ENCODE measurements at places on chromosomes 7 and 10. TPM values are rescaled to one million over a fixed set of nuclear protein-coding genes. Genes with fewer than 3 reads are reported as not detected.

Gene OR2A42
- polyA plus RNA-seq, result not detected

Gene PFKFB3
- 10.4 TPM for polyA plus RNA-seq

Gene FGL2
- polyA plus RNA-seq, result not detected

Gene SPDYE9
- polyA plus RNA-seq, result not detected

Gene TMEM225B
- 0.62 TPM for polyA plus RNA-seq

Gene PLEKHS1
- not detected for polyA plus RNA-seq

Gene FOXI2
- polyA plus RNA-seq, result not detected

Gene NUTM2A
- 1.4 TPM for polyA plus RNA-seq

Gene GDF2
- 0.27 TPM for polyA plus RNA-seq

Gene CYP26C1
- not detected for polyA plus RNA-seq

Gene ERVW-1
- polyA plus RNA-seq, result not detected

Gene CFAP43
- polyA plus RNA-seq, result 0.04 TPM

Gene HOGA1
- not detected for polyA plus RNA-seq

Gene SEC24C
- 68.8 TPM for polyA plus RNA-seq

Gene PILRA
- polyA plus RNA-seq, result 0.62 TPM

Gene RADIL
- 5.4 TPM for polyA plus RNA-seq

Gene BLNK
- polyA plus RNA-seq, result not detected

Gene STEAP1
- 6.8 TPM for polyA plus RNA-seq

Gene EPHA1
- polyA plus RNA-seq, result 0.05 TPM

Gene KCND2
- polyA plus RNA-seq, result not detected

Gene SPAM1
- not detected for polyA plus RNA-seq

Gene GOLGA7B
- 0.03 TPM for polyA plus RNA-seq

Gene KLLN
- polyA plus RNA-seq, result 0.08 TPM

Gene ATOH7
- polyA plus RNA-seq, result 0.20 TPM

Gene MYO3A
- not detected for polyA plus RNA-seq

Gene FXYD4
- polyA plus RNA-seq, result not detected

Gene WIPF3
- 1.0 TPM for polyA plus RNA-seq

Gene ZSCAN25
- 18.5 TPM for polyA plus RNA-seq

Gene CLRN3
- not detected for polyA plus RNA-seq

Gene PAX4
- polyA plus RNA-seq, result not detected

Gene CHAT
- polyA plus RNA-seq, result not detected

Gene LIPA
- not detected for polyA plus RNA-seq

Gene ZNF777
- polyA plus RNA-seq, result 17.5 TPM

Gene PDE1C
- polyA plus RNA-seq, result under 0.01 TPM

Gene HYCC1
- polyA plus RNA-seq, result 33.3 TPM

Gene HTRA1
- not detected for polyA plus RNA-seq

Gene GNGT1
- polyA plus RNA-seq, result not detected

Gene DPYSL4
- not detected for polyA plus RNA-seq

Gene PCGF5
- 26.5 TPM for polyA plus RNA-seq

Gene ADCY1
- 0.01 TPM for polyA plus RNA-seq

Gene NPTX2
- polyA plus RNA-seq, result not detected

Gene TMEM184A
- not detected for polyA plus RNA-seq

Gene SPDYE6
- not detected for polyA plus RNA-seq

Gene MRLN
- polyA plus RNA-seq, result not detected

Gene BAMBI
- 13.2 TPM for polyA plus RNA-seq

Gene PCDH15
- polyA plus RNA-seq, result not detected

Gene CALHM3
- not detected for polyA plus RNA-seq
